ENCODE measurements at places on chromosomes 3 and 15. TPM values are rescaled to one million over a fixed set of nuclear protein-coding genes. Genes with fewer than 3 reads are reported as not detected.

Gene ARF4
- total RNA-seq = 131 TPM

Gene ADAMTSL3
- total RNA-seq = 0.32 TPM

GRCh38 chr3:63528325-63529000 lies 124.0 kb upstream of the SNTN start:
- no peak for DNase-seq

DNA sequence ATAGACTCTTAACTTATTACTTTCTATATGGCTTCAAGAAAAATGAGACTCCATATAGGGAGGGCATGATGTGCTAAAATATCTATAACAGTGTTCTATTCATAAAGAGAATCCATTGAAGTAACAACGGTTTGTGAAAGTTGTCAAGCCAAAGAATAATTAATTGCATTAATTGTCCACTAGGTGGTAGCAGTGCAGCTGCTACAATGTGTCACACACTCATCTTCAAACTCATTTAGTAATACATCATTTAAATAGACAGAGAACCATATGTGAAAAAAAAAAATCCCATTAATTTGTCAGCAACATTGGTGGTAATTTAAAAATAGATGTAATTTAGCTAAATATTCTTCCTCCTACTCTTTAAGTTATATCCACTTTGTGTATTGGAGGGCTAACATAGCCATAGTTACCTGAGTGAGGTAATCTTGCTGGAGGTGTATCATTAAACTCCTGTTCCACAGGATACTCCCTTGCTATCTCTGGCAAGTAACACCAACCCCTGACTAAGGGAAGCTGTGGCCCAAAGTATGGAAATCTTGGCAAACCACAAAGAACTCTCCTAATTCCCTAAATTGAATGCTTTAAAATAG lies 3.7 kb upstream of the CPA3 start:
- no peak for DNase-seq

- no peak for DNase-seq
These were observed 356.2 kb upstream of the RARB start for GRCh38 chr3:25071846-25072245.

Data from glutamatergic neuron (in vitro differentiated cells).